Fibroblast of pulmonary artery (primary cell): ENCODE measurements at places on chromosomes 3 and 15.

- DNase-seq, result peak; percentile 96
Measured at GRCh38 chr3:150469031-150469930, 61.2 kb downstream of the TSC22D2 start.

DNA sequence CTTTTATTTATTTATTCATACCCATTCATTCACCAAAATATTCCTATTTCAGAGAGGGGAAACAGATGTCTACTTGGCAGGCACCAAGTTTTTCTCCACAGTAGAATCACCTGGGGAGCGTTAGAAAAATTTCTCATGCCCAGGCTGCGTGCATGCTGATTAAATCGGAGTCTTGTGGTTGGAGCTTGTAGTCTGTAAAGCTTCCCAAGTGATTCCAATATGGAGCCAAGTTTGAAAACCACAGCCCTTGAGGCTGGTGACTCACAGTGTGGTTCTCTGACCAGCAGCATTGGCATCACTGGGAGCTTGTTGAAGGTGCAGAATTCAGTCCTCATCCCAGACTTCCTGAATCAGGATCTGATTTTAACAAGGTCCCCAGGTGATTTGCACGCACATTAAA is 49.7 kb downstream of the PDHB start:
- DNase-seq, result peak; percentile 97

GRCh38 chr15:89998141-89998661 is 2.9 kb upstream of the ZNF710 start:
- peak; percentile 33 for DNase-seq

- DNase-seq, result no peak
Measured at GRCh38 chr15:42727750-42728381, 9.1 kb downstream of the CDAN1 start.

- DNase-seq, result peak; percentile 78
Measured at GRCh38 chr15:65980824-65981456, 111.6 kb downstream of the RAB11A start.

GRCh38 chr3:27094721-27095120 is 274.5 kb downstream of the NEK10 start:
- peak; percentile 30 for DNase-seq

- peak; percentile 23 for DNase-seq
Measured at GRCh38 chr3:189121092-189121491, 50.7 kb upstream of the TPRG1 start.

DNA sequence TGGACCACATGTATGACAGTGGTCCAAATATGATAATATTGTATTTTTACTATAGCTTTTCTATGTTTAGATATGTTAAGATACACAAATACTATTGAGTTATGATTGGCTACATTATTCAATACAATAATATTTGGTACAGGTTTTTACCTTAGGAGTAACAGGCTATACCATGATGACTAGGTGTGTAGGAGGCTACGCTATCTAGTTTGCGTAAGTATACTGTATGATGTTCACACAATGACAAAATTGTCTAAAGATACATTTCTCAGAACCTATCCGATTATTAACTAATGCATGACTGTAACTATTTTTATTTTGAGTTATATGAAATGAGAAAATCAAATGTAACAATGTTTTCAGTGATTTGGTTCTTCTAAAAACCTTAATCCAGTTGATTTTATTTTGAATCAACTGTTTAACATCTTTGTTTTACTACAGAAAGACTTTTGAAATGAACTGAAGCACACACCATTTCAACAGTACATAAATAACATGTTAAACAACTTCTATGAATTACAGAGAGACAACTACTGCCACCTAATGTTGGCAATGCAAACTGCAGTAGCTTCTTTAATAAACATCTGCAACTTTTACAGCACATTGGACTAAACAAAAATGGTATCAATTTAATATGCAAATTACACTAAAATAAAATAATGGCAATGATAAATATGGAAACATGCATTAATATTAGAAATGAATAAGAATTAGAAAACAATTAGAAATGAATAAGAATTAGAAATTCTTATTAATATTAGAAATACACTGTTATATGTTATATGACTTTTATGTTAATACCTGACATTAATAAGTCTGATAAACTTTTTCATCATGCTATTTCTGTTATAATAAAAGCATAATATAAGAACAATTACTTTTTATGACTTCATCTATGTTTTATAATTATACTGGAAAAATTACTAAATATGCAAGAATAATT is 255.7 kb downstream of the MBNL1 start:
- peak; percentile 83 for DNase-seq

DNA sequence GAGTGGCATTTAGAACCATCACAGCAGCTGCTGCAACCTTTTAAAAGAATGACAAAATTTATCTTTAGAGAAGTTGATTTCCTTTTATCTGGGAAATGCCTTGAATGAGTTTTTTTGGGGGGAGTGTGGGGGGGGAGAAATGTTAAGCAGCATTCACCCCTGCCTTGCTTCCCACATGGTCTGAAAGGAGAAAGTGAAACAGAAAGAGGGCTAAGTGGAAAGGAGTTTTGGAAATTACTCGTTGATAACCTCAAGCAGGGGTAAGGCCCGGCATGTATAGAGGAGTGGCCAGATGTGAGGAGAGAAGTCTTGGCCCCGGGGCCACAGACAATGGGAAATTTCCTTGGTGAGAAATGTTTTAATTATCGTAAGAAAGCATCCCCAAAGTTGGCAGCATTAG is 23.5 kb downstream of the B3GALNT1 start:
- DNase-seq, result peak; percentile 11

- DNase-seq, result peak; percentile 58
Measured at GRCh38 chr15:85125056-85125661, 143.5 kb downstream of the PDE8A start.

- DNase-seq, result no peak
Measured at GRCh38 chr3:48687220-48687678, 1.5 kb upstream of the NCKIPSD start.

DNA sequence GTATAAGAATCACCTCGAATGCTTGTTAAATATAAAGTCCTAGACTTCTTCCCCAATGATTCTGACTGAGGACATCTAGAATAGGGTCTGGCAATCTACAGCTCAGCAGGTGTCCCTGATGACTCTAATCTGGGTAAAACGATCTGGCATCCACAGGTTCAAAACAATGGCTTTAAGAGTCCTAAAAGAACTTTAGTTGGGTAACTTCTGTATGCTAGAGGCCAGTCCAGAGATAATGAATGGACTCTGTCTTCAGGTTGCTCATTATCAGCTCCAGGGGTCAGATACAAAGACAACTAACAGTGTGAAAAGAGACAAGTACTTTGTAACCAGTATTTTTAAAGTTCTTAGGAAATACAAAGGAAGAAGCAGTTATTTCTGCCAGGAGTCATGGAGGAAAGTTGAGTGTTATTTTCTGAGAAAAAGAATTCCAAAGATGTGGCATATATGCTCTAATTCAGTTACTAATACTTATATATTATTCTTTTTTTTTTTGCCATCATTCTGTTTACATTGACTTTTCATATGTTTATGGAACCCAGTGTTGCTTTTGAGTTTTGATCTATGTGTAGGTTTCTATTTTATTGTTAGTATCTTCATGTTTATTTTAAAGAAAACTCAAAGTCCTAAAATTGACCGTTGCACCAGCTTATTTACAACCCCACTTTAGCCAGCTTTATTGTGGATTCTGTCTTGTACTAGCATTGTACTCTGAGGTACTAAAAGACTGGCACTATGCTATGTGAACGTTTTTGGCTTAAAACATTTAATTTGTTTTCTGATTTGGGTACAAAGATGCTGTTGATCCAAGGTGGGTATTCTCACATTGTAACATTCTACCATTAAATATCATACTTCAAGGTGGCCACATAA is 3.1 kb upstream of the GPR15 start:
- DNase-seq, result no peak

DNA sequence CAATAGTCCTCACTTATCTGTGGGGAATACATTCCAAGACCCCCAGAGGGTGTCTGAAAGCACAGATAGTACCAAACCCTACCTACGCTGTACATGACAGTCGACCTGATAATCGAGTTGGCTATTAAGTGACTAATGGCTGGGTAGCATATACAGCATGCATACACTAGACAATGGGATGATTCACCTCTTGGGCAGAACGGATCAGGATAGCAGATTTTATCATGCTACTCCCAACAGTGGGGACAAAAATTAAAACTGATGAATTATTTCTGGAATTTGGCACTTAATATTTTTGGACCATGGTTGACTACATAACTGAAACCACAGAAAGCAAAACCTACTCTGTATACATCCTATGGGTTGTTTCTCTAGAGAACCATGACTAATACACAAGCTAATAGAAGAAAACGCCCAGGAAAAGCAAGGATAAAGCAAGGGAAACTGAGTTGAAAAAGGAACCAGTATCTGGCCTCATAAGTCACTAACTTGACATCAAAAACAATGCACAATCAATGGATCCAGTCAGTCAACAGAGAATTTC is 15.5 kb downstream of the ATG3 start:
- peak; percentile 36 for DNase-seq

DNA sequence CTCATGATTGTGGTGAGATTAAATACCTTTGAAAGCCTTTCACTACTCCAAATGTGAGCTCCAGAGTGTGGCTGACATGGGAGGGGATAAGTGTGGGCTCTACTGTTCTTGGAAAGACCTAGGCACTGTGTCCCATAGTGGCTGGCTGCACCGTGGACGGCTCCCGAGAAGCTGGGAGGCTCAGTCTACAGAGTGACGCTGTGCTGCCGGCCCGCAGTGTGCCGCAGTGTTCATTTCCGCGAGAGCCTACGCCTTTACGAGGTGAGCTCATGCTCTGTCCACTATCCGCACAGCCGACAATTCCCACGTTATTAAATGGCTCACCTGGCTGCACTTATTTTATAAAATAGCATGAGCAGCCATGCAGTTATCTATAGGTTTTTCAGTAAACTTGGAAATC is 66.9 kb downstream of the MTHFS start:
- DNase-seq, result no peak

DNA sequence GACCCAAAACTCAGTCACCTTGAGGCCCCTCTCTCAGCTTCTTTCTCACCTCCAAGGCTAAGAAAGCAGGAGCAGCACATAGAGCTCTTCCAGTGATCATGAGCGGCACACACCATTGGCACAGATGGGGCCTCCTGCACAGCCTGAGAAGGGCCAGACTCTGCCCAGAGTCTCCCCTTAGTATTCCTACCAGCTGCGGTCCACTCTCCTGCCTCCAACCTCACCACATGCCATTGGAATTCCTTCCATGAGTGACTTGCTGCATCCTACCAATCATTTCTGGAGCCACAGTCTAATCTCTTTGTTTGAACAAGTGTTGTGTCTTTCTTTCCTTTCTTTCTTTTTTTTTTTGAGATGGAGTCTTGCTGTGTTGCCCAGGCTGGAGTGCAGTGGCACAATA is 39.3 kb downstream of the CDCP1 start:
- no peak for DNase-seq

GRCh38 chr3:37887062-37887461 is 25.4 kb downstream of the CTDSPL start:
- DNase-seq, result no peak

- peak; percentile 26 for DNase-seq
Measured at GRCh38 chr3:169286214-169286613, 377.3 kb downstream of the MECOM start.
